ENCODE measurements at places on chromosomes 2 and 18. TPM values are rescaled to one million over a fixed set of nuclear protein-coding genes. Genes with fewer than 3 reads are reported as not detected.

CEP192 gene
- 6.5 TPM for polyA plus RNA-seq

IL1A gene
- not detected for polyA plus RNA-seq

AQP12B gene
- polyA plus RNA-seq = not detected

COLEC11 gene
- not detected for polyA plus RNA-seq

FAM161A gene
- 1.7 TPM for polyA plus RNA-seq

SNX17 gene
- 211 TPM for polyA plus RNA-seq

CD8B gene
- polyA plus RNA-seq = 908 TPM

VAMP5 gene
- polyA plus RNA-seq = 151 TPM

TUBA4B gene
- polyA plus RNA-seq = not detected

CDH2 gene
- 0.23 TPM for polyA plus RNA-seq

KCNE4 gene
- polyA plus RNA-seq = not detected

SPATA3 gene
- not detected for polyA plus RNA-seq

RBM44 gene
- 0.07 TPM for polyA plus RNA-seq

SLC11A1 gene
- 0.32 TPM for polyA plus RNA-seq

GRCh38 chr2:231277962-231278361 lies 79.5 kb downstream of the ARMC9 start:
- H3K4me1 ChIP-seq = no peaks in the 10 kb centered on the region
- DNase-seq = no peak
- no peaks in the 10 kb centered on the region for H3K27me3 ChIP-seq
- H3K27ac ChIP-seq = no peak overlapping the region
- H3K36me3 ChIP-seq = no peaks in the 10 kb centered on the region

- H3K27me3 ChIP-seq = no peaks in the 10 kb centered on the region
- H3K36me3 ChIP-seq = no peaks in the 10 kb centered on the region
- H3K4me3 ChIP-seq = no peak overlapping the region
- H3K27ac ChIP-seq = no peak overlapping the region
- no peak for DNase-seq
Measured at GRCh38 chr2:28277466-28277865, 115.2 kb upstream of the FOSL2 start.

DNA sequence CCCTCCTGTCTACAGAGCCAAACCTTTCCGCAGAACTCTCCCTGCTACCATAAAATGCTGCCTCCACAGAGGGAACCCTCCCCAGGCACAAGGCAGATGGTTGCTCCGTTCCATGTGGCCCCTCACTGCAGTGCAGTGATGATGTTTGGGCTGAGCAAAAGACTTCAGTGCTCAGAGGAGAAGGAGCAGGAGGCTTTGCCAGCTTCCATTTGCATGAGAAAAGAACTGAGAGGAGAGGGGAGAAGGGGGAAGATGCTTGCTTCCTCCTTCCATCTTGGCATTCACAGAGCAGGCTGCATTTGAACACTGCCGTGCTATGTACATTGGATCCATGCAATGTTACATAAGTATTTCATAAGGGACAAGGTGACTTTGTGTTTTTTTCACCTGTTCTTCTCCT lies 46.6 kb upstream of the TMEM200C start:
- no peaks in the 10 kb centered on the region for H3K27me3 ChIP-seq
- H3K4me1 ChIP-seq = no peaks in the 10 kb centered on the region
- H3K4me3 ChIP-seq = no peak overlapping the region
- DNase-seq = no peak

DNA sequence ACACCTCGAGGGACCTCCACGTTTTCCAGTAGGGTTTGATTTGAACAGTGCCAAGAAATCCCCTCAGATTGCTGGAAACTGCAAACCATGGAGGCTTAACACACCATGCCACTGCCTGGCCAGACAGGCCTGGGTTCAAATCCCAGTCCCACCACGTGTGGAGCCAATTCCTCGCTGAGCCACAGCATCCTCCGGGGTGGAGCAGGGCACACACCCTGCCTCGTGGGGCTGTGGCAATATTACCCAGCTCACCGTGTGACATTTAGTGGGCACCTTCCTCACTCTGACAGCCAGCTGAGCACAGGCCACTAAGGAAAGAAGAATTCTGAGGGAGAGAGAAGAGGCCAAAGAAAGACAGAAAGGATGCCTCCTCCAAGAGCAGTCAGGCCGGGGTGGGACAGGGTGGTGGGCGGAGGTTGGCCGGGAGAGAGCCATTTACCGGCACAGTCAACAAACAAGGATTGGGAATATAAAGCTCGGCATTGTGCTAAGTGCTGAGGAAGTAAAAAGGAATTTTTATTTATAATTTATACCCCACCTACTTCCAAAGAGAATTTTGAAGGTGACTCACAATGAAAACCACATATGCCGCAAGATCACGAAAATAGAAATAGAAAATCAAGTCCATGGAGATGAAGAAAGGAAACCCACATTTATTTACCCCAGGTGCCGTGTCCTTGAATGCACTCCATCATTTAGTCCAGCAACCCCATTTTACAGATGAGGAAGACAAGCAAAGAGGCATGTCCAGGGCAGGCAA lies 111.5 kb downstream of the MCFD2 start:
- no peak overlapping the region for H3K27ac ChIP-seq
- DNase-seq = no peak
- H3K4me3 ChIP-seq = no peak overlapping the region
- H3K27me3 ChIP-seq = no peaks in the 10 kb centered on the region
- H3K4me1 ChIP-seq = no peaks in the 10 kb centered on the region
- H3K36me3 ChIP-seq = no peaks in the 10 kb centered on the region

GRCh38 chr2:66324909-66325528 lies 109.9 kb upstream of the MEIS1 start:
- H3K36me3 ChIP-seq = no peaks in the 10 kb centered on the region
- H3K27ac ChIP-seq = no peak overlapping the region
- no peak overlapping the region for H3K4me3 ChIP-seq
- no peaks in the 10 kb centered on the region for H3K4me1 ChIP-seq

- H3K27me3 ChIP-seq = no peaks in the 10 kb centered on the region
- no peak for DNase-seq
- H3K4me3 ChIP-seq = no peak overlapping the region
- no peak overlapping the region for H3K27ac ChIP-seq
- no peaks in the 10 kb centered on the region for H3K36me3 ChIP-seq
Measured at GRCh38 chr2:149652526-149652925, 65.0 kb upstream of the MMADHC start.

- H3K27ac ChIP-seq = no peak overlapping the region
- DNase-seq = no peak
- no peaks in the 10 kb centered on the region for H3K36me3 ChIP-seq
- no peak overlapping the region for H3K4me3 ChIP-seq
Measured at GRCh38 chr2:191543708-191544107, 134.2 kb upstream of the NABP1 start.

- no peak for DNase-seq
- no peak overlapping the region for H3K4me3 ChIP-seq
- H3K4me1 ChIP-seq = no peaks in the 10 kb centered on the region
- H3K36me3 ChIP-seq = no peaks in the 10 kb centered on the region
Measured at GRCh38 chr2:144824306-144825080, 304.6 kb upstream of the ZEB2 start.

- no peaks in the 10 kb centered on the region for H3K4me1 ChIP-seq
- no peaks in the 10 kb centered on the region for H3K27me3 ChIP-seq
- no peak overlapping the region for H3K4me3 ChIP-seq
- H3K27ac ChIP-seq = no peak overlapping the region
- H3K36me3 ChIP-seq = no peaks in the 10 kb centered on the region
- no peak for DNase-seq
Measured at GRCh38 chr2:108124736-108125495, 114.9 kb upstream of the SULT1C3 start.

DNA sequence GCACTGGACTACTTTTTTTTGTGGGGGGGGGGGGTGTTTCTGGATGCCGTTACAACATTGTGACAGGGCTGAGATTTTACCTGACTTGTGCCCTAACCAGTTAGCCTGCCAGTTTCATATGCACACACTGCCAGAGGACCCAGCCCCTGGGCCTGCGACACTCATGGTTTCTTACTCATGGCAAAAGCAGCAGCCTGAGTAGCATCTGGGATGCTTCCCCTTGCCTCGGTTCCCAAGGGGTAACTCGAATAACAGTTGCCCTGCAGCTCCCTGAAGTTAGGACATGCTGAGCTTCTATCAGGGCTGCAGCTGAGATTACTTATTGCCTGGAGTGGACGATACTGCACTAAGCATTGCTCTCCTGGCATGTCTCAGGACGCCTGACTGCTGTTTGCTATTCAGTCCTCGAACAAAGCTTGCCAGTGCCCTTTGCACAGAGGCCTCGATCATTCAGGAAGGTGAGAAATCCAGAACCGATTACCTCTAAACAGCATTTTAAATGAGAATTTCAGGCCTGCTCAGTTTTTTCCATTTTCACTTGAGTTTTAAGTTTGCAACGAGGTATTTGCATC lies 47.9 kb downstream of the TRPM8 start:
- H3K27me3 ChIP-seq = no peaks in the 10 kb centered on the region
- DNase-seq = no peak
- peaks cover 5% of the 10 kb centered on the region for H3K4me1 ChIP-seq
- H3K36me3 ChIP-seq = no peaks in the 10 kb centered on the region
- H3K4me3 ChIP-seq = no peak overlapping the region

GRCh38 chr2:199524689-199525574 lies 67.2 kb upstream of the SATB2 start:
- no peaks in the 10 kb centered on the region for H3K27me3 ChIP-seq
- no peak overlapping the region for H3K4me3 ChIP-seq
- H3K27ac ChIP-seq = no peak overlapping the region

DNA sequence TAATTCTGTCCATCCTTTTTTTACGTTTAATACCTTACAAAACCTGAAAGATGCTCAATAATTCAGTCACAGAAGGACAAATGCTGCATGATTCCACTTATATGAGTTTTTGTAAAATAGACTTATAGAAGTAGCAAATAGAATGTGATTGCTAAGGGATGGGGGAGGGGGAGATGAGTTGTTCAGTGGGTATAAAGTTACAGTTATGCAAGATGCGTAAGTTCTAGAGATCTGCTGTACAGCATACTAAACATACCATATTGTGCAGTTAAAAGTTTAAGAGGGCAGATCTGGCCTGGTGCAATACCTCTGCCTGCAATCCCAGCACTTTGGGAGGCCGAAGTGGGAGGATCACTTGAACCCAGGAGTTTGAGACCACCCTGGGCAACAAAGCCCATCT lies 78.8 kb downstream of the TET3 start:
- no peak overlapping the region for H3K27ac ChIP-seq
- no peaks in the 10 kb centered on the region for H3K27me3 ChIP-seq
- no peak for DNase-seq
- H3K4me3 ChIP-seq = no peak overlapping the region
- H3K4me1 ChIP-seq = no peaks in the 10 kb centered on the region
- no peaks in the 10 kb centered on the region for H3K36me3 ChIP-seq

- H3K27me3 ChIP-seq = no peaks in the 10 kb centered on the region
- no peak overlapping the region for H3K4me3 ChIP-seq
- H3K4me1 ChIP-seq = no peaks in the 10 kb centered on the region
- H3K36me3 ChIP-seq = no peaks in the 10 kb centered on the region
Measured at GRCh38 chr2:75489721-75490120, 71.0 kb downstream of the EVA1A start.

DNA sequence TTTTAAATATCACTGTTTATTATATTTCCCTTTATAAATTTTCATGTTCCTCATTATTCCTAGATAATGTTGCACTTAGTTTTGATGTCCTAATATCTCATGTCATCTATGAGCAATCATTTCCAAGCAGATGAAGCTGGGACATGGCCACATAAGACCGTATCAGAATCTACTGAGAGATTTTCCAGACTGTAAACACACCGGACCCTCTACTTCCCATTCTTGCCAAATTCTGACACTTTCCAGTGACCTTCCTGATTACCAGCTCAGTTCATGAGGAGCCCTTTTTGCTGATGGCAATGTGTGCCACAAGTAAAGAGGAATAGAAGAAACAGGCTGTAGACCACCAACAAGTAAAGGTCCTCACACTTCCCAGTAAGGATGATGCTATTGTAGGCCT lies 20.3 kb upstream of the PDE1A start:
- no peak overlapping the region for H3K4me3 ChIP-seq
- H3K36me3 ChIP-seq = no peaks in the 10 kb centered on the region
- no peak for DNase-seq
- no peak overlapping the region for H3K27ac ChIP-seq
- H3K4me1 ChIP-seq = no peaks in the 10 kb centered on the region
- H3K27me3 ChIP-seq = no peaks in the 10 kb centered on the region

GRCh38 chr2:42429352-42429751 lies 64.4 kb downstream of the KCNG3 start:
- no peak overlapping the region for H3K27ac ChIP-seq
- no peak overlapping the region for H3K4me3 ChIP-seq
- no peaks in the 10 kb centered on the region for H3K4me1 ChIP-seq
- no peaks in the 10 kb centered on the region for H3K36me3 ChIP-seq
- no peak for DNase-seq

GRCh38 chr2:19549821-19550220 lies 191.4 kb upstream of the OSR1 start:
- no peaks in the 10 kb centered on the region for H3K4me1 ChIP-seq
- no peaks in the 10 kb centered on the region for H3K27me3 ChIP-seq
- no peak overlapping the region for H3K4me3 ChIP-seq
- no peak overlapping the region for H3K27ac ChIP-seq
- no peak for DNase-seq

- no peak overlapping the region for H3K4me3 ChIP-seq
- no peak overlapping the region for H3K27ac ChIP-seq
- H3K27me3 ChIP-seq = no peaks in the 10 kb centered on the region
Measured at GRCh38 chr18:79819968-79820351, 22.2 kb downstream of the KCNG2 start.

DNA sequence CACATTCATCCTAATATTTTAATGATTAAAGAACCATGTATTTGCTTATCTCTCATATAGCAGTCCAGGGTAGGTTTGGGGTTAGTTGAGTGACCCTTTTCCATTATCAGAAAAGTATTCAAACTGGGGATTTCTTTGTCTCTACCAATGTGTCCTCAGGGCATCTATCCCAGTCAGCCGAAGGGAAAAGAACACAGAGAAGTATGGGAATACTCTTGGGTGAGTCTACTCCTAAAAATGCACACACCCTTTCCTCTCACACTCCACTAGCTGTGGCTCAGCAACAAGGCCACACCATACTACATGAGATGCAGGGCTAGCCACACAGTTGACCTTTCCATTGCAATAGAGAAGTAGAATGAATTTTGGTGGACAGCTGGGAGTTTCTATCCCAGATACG lies 114.3 kb downstream of the NXPH2 start:
- no peak overlapping the region for H3K4me3 ChIP-seq
- H3K27ac ChIP-seq = no peak overlapping the region
- H3K4me1 ChIP-seq = no peaks in the 10 kb centered on the region
- H3K36me3 ChIP-seq = no peaks in the 10 kb centered on the region
- no peaks in the 10 kb centered on the region for H3K27me3 ChIP-seq

DNA sequence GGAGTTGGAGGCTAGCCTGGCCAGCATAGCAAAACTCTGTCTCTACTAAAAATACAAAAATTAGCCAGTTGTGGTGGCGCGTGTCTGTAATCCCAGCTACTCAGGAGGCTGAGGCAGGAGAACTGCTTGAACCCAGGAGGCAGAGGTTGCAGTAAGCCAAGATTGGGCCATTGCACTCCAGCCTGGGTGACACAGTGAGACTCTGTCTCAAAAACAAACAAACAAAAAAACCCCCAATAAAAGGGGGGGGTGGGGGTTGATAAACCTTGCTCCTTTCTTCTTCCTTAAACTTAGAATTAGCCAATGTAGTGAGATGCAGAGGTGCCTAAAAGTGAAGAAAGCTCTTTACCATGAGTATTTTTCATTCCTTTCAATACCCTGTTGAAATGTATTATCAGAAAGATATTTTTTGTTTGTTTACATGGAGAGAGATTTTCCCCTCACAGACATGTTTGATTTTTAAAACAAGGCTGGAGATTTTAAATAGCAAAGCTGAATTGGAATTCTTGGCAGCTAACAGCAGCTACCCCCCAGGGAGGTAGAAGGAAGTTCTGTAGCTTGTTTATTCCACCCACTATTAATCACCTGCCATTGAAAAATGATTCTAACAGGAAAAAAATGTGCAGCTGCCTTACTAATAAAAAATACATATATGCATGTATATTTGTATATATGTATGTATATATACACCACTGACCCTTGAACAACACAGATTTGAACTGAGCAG lies 48.6 kb downstream of the GYPC start:
- H3K27me3 ChIP-seq = no peaks in the 10 kb centered on the region
- DNase-seq = no peak
- H3K4me1 ChIP-seq = no peaks in the 10 kb centered on the region
- H3K36me3 ChIP-seq = no peaks in the 10 kb centered on the region

Data from CD8-positive, alpha-beta memory T cell (primary cell).